ENCODE measurements at places on chromosomes 12 and 14. TPM values are rescaled to one million over a fixed set of nuclear protein-coding genes. Genes with fewer than 3 reads are reported as not detected.

DNA sequence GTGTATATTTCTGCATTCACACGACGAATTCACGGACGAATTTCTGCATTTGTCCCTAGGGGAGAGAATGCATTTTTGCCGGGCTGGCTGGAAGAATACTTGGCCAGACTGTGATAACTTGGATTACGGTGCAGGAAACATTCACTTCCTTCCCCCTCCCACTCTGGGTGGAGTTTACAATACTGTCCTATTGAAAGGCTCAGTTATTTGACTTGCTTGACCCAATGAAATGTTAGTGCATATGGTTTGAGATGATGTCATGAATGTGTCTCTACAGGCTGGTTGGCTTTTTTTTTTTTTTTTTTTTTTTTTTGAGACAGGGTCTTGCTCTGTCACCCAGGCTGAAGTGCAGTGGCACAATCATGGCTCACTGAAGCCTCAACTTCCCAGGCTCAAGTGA, 90.7 kb upstream of the NOS1 start:
- DNase-seq: no peak

DNA sequence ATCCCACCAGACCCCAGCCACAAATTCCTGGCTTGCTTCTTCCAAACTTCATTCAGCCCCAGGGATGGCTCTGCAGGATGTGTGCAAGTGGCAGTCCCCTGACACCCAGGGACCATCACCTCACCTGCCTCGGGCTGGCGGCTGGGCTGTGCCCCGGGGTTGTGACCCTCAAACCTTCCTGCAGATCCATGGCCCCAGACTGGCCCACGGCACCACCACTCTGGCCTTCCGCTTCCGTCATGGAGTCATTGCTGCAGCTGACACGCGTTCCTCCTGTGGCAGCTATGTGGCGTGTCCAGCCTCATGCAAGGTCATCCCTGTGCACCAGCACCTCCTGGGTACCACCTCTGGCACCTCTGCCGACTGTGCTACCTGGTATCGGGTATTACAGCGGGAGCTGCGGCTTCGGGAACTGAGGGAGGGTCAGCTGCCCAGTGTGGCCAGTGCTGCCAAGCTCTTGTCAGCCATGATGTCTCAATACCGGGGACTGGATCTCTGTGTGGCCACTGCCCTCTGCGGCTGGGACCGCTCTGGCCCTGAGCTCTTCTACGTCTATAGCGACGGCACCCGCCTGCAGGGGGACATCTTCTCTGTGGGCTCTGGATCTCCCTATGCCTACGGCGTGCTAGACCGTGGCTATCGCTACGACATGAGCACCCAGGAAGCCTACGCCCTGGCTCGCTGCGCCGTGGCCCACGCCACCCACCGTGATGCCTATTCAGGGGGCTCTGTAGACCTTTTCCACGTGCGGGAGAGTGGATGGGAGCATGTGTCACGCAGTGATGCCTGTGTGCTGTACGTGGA, at the start of gene PSMB11:
Gene PSMB11, plus strand, starts transcription at position 51 of the 804 bp plus-strand sequence. Its CDS starts 14 bp downstream, at position 65.
- no peak for DNase-seq

Gene PDZRN4
- total RNA-seq: 0.28 TPM

DNA sequence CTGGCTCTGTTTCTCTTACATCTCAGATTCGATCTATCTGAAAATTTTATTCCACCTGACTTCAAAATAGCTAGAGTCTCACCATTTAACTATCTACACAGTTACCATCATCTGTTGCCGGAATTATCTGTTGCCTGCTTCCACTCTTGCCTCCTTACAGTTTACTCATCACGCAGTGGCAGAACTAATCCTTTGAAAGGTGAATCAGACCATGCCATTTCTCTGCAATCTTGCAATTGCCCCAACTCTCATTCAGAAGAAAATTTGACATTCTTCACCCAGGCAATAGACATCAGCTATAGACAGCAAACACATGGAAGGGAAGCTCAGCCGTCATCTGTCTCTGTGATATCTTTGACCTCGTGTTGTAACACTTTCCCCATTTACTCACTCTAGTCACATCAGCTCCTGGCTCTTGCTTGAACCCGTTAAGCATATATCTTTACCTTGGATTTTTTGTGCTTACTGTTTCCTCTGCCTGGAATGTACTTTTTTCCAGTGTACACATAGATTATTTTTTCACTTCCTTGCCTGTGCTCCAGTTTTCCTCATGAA, 85.5 kb downstream of the PDE3A start:
- DNase-seq: no peak

- DNase-seq: no peak
Observed at GRCh38 chr14:33781236-33781635, 169.6 kb downstream of the EGLN3 start.

- DNase-seq: peak; percentile 37
Observed at GRCh38 chr14:73591690-73592449, at the start of gene ACOT4. TSS of gene ACOT4 (plus strand) at chr14:73591873. CDS start at chr14:73591960, 87 bp downstream.

- peak; percentile 63 for DNase-seq
Observed at GRCh38 chr14:96037891-96038557, 1.1 kb upstream of the C14orf132 start.

GRCh38 chr12:68290126-68290525, 36.7 kb upstream of the IL22 start:
- DNase-seq: no peak

GRCh38 chr12:94874518-94875302, 128.8 kb downstream of the NDUFA12 start:
- no peak for DNase-seq

DNA sequence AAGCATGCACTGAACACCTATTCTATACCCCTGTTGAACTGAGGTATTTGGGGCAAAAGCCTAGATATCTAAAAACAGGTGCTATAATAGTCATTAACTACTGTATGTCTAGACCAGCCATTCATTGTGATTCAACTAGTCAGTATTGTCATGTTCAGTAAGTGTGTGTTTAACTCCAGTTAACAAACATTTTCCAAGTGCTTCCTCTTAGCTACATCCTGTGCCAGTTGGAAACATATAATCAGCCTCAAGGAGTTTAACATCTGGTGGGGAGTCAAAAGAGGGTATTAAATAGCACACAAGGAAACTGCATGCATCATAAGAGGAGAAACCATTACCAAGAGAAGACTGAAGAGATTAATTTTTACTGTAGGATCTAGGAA, 20.4 kb downstream of the TMTC1 start:
- no peak for DNase-seq

- no peak for DNase-seq
Observed at GRCh38 chr12:50621399-50622300, 116.9 kb downstream of the DIP2B start.

DNA sequence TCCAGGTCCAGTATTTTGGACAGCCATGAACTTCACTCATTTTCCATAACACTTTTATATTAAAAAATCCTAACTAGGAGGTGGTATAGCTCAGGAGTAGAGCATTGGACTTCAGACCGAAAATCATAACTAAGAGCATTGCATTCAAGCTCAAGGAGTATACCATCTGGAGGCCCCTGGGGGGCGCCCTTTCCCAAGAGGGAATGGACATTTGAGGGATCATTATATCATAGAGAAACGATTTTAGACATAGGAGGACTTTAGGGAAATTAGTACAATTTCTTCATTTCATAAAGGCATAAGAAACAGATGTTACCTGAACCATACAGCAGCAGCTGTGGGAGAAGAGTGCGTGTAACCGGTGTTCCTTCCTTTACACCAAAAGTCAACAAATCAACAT, 5.2 kb upstream of the ATG14 start:
- no peak for DNase-seq

- no peak for DNase-seq
Observed at GRCh38 chr12:89117448-89118034, 234.8 kb downstream of the DUSP6 start.

Gene LRP1
- total RNA-seq: 60.2 TPM

- no peak for DNase-seq
Observed at GRCh38 chr14:56153267-56153666, 35.1 kb downstream of the PELI2 start.

Gene LRRIQ1
- total RNA-seq: 0.72 TPM

GRCh38 chr12:1606021-1606622, 11.7 kb upstream of the FBXL14 start:
- DNase-seq: peak; percentile 88

DNA sequence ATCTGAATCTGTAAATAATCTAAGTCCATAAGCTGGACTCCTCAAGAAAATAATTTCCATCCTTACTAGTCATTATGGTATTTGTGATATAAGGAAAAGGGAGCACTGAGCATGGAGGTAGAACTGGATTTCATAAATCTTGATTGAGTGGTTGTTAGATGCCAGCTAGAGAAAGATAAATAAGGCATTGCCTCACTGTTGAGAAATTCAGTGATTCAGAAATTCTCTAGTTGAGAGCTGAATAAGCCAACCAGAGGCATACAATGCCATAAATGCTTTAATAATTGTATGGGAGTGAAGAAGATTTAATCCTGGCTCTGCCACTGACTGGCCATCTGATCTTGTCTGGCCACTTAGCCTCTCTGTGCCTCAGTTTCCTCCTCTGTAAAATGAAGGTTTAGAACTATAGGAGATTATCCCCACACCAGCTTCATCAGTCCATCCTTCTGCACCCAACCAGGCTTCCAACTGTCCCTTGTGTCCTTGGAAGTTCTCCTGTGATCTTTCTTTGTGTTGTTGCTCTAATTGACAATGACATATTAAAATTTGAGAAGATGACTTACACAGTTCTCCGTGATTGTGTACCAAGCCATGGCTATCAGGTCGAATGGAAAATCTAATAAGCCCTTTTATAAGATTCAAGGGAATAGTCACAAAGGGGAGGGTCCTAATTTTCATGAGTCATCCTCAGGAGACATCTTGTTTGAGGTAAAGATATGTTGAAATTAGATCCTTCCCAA, 394.3 kb downstream of the EGLN3 start:
- DNase-seq: no peak

Gene VSIG10
- total RNA-seq: 10.7 TPM

DNA sequence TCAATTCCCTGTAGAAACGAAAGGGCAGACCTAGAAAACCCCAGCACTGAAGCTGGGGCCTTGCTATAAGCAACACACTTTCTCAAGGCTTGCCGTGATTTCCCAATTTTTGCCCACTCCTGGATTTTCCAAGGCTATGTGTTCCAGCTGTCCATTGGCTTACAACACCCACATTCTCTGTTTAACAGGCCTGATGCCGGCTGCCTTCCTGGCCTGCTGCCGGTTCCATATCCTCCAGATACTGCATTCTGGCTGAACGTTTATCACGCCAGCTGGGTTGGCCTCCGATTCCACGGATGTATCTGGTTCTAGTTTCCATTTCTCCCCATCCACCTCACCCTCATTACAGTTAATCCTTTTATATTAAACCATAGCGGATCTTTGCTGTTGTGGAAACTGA, 2.0 kb upstream of the PCNX1 start:
- DNase-seq: peak; percentile 68

Gene TSPAN9
- 177 TPM for total RNA-seq

Gene TRHDE
- total RNA-seq: 0.19 TPM

DNA sequence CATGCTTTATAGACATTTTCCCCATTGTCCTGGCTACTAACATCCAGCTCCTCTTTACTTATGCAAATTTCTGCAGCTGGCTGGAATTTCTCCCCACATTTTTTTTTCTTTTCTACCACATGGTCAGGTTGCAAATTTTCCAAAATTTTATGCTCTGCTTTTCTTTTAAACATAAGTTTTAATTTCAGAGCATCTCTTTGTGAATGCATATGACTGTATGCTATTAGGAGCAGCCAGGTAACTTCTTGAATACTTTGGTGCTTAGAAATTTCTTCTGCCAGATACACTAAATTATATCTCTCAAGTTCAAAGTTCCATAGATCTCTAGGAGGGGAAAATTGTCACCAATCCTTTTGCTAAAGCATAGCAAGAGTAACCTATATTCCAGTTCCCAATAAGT, 365.9 kb downstream of the LRFN5 start:
- DNase-seq: no peak

DNA sequence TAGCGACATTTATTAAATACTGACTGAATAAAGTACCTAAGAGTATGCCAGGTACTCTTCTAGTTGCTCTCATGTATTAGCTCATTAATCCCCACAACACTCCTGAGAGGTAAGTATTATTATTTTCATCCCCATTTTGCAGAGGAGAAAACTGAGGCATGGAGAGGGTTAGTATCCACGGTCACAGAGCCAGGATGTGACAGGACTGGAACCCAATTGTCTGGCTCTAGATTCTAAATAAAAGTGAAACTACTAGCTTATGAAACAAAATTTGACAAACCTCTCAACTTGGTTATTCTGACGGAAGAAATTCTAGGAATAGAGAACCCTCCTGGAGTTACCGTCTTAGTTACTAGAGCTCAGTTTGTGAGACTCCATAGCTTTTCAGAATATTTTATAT, 112.2 kb downstream of the CHST11 start:
- no peak for DNase-seq

GRCh38 chr14:99192830-99193229, 79.2 kb downstream of the BCL11B start:
- no peak for DNase-seq

Gene RAD9B
- total RNA-seq: 0.67 TPM

DNA sequence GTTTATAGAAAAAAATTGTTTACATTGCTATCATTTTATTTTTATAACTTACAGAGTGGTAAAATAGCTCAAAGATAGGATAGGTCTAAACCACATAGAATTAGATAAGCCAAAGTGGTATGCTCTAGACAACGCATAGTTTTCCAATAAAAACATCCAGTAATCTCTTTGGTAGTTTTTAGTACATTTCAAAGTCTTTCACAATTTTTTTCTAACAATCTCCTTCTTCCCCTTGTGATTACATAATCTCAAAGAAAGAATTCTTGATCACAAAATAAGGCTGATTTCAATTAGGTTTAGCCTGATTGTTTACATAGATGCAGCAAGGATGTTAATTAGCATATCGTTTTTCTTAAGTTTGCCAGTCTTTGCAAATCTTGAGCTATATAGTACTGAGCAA, 460.0 kb downstream of the FUT8 start:
- DNase-seq: no peak

DNA sequence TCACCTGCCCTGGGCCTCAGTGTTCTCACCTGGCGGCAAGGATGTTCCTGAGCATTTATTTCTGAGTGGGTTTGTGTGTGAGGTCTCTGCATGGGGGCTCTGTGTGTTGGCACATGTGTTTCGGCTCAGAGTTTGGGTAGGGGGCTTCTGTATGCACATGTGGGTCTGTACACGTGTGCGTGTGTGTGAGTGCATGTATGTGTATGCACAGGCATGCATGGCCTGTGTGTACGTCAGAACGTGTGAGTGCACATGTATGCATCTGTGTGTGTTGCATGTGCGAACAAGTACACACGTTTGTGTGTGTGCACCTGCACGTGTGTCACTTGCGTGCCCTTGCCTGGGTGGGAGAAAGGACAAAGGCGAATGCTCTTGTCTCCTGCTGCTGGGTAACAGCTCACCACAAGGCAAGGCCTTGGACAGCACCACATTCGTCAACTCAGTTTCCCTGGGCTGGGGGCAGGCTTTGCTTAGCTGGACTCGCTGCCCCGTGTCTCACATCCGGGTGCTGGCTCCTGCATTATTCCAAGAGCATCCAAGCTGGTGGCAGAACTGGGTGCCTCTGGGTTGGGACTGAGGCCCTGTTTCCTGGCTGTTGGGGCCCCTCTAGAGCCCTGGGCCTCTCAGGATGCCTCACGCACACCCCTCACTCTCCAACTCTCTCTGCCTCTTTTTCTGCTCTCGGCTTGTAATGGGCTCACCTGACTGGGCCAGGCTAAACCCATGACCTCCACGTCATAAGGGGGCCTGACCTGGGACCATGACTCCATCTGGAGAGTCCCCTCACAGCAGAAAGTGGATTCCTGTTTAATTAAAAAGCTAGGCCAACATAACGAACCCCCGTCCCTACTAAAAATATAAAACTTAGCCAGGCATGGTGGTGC, 153.6 kb upstream of the C14orf180 start:
- no peak for DNase-seq

All from heart left ventricle (tissue), 16 donors.